ENCODE measurements at places on chromosomes 1 and 21.

DNA sequence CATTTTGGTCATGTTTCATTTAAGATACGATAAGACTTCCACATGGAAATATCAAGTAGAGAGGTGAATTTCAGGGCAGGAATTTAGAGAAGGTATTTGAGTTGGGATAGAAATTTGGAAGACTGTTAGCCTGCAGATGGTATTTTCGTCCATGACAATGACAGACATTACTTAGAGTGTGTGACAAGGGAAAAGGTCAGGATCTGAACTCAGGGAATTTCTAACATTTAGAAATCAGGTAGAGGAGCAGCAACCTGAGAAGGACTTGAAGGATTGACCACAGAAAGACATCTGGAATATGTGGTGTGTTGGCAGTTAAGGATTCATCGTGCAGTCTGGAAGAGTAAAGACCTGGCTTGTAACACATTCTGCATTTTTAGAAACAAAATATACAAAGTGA, 57.9 kb downstream of the RABGAP1L start:
- DNase-seq: no peak

DNA sequence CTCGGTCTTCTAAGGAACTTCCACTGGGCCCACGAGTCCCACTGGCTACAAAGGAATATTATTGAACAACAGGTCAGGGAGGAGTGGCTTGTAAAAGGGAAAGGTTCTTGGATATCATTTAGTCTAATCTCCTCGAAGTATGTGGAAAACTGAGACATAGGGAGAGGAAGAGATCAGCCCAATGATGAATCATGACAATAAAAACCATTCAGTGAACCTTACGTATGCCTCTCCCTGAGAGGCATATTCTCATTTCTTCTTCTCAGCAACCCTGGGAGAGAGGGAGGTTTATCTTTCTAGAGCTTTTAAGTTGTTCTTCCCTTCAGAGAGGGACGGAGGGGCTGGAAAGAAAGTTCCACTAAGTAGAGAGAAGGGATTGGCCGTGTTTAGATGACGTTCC, 5.3 kb upstream of the MOB3C start:
- no peak for DNase-seq

- DNase-seq: no peak
Measured at GRCh38 chr1:99965646-99966375, 4.0 kb upstream of the SLC35A3 start.

DNA sequence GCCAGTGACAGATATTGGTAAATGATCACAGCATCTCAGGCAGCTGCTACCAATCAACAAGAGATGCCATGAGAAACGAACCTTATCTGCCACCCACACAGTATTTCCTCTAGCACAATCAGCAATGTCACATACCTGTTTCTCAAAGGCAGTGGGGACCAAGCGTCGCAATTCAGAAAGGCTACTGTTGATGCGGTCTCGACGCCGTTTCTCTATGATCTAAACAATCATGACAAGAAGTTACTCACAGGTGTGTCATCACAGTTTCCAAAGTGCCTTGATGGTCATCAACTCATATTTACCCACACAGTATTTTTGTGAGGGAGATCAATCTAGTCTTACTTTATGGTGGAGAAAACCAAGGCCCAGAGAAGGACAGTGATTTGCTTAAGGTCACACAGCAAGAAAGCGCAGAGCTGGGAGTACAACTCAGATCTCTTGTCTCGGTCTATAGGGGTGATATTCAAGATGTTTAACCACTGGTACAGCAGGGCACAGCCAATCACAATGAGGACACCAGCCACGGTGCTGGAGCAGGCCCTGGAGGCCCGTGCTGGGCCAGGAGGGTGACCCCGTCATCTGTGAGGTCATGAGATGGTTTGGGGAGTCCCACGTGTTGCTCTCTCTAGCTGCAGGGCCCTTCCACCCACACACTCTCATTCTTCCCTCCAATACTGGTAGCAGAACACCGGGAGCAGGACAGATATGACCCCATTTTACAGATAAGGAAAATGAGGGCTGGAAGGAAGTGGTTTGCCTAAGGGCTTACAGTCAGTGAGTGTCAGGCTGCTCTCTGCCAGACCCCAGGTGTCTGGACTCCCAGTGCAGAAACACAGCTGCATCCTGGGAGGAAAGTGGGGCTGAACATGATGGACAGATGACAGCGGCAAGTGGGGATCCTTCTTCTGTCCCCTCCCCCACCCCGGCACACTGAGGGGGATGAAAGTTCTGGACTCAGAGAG, 7.8 kb downstream of the HEYL start:
- no peak for DNase-seq

GRCh38 chr21:28442085-28442484, 550.6 kb downstream of the LTN1 start:
- no peak for DNase-seq

Measured in RWPE2 (cell line).